ENCODE measurements at places on chromosomes 2 and 18.
A peak's percentile ranks its signal among the peaks of the same experiment; 100 is the strongest.

DNA sequence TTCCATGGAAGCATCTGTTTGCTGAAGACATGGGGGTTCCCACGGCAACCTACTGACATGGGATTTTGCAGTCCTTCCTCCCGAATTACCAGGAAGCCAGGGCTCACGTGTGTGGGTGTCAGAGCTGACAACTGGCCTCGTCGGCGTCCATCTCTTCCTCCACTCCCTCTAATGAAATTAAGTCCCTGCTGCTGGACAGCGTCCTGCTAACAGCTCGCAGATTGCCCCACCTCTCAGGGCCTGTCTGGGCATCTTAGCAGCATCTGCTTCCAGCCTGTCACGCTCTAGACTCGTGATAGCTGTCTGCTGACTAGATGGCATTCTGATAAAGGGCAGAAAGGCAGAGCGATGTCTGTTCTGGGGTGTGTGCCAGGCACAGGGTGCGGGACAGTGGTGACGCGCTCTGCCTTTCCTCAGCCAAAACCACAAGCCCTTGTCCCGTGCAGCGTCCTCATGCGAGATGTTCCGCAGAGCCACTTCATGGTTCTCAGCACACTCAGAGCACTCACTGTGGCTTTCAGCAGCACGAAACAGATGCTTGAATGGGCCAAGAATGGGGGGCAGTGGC lies 161.1 kb downstream of the ARL4C start:
- DNase-seq: peak; percentile 83

DNA sequence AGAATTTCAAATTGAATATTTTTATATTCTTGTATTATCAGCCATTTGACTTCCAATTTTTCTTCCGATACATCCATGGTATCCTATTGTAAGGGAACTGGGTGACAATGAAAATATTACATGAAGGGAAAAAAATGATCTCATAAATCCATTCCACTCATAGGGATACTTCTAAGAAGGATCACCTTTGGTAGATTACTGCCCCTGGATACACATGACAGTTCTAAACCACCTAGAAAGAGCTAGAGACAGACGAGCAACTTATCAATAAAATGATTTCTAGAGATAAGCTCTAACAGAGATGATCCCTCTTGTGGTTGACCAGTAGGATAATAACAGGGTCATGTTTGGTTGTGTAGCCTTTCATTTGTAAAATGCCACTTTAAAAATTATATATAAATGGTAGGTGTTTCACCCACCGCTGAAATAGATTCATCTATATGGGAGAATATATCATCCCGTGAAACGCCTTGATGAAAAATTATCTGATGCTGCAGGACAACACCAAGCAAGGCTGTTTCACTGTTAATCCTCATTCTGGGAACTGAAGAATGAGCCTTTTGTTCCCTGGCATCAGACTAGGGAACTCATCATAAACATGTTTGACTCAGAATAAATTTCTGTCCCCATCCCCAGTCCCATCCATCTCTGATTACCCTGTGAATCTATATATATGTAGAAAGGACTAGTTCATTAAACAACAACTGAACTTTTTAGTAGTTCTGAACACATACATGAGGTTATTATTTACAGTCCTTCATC lies 180.0 kb downstream of the TCF4 start:
- DNase-seq: no peak

DNA sequence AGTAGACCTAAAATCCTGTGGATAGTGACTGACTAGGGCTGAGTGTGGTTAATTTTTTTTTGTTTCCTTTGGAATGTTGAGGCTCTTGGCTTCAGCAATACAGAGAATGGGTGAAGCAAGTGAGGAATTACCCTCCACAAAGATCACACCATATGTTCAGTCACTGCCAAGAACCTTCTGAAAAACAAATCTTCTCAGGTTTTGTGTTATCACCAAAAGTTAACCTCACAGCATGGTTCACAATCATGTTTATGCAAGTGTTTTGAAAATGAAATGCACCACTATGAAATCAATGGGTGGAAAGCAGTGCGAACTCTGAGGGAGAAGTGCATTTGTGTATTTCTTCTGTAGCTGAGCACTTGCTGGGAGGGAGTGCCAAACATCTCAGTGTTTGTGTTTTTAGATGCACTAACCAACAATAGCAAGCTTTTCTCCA lies 44.4 kb downstream of the SPATS2L start:
- DNase-seq: peak; percentile 67

DNA sequence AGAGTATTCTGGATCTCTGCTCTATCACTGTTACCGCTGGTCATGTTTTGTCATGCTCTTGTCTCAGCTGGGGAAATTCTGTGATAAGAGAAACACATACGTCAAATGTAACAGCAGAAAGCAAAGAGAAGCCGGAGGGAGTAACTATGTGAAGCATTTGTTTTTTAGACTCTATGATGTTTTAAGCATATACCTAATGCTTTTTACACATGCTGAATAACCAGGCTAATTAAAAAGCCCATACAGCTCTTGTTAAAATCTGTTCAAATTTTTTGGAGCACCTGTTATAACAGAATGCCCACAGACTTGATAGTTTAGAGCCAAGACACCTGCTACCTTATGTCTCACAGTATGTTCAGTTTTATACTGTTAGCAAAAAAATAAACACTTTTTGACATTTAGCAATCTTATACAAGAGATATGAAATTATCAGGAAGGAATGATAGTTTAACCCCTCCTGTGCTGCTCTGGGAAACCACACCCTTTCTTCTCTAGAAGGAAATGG lies 92.3 kb upstream of the TANK start:
- DNase-seq: no peak

DNA sequence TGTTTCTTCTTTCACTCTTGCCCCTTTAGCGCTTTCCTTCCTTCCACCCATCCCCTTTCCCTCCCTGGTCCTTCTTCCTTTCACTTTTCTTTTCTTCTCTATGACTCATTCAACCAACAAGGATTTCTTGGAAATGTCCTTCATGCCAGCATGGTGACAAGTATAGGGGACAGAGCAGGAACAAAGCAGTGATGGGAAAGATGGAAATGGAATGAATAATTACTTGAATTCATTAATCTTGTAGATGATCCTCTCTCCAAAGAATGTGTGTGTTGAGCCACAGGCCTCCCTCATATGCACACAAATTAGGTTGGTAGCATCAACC lies 1.5 kb downstream of the VAMP5 start:
- peak; percentile 56 for DNase-seq

DNA sequence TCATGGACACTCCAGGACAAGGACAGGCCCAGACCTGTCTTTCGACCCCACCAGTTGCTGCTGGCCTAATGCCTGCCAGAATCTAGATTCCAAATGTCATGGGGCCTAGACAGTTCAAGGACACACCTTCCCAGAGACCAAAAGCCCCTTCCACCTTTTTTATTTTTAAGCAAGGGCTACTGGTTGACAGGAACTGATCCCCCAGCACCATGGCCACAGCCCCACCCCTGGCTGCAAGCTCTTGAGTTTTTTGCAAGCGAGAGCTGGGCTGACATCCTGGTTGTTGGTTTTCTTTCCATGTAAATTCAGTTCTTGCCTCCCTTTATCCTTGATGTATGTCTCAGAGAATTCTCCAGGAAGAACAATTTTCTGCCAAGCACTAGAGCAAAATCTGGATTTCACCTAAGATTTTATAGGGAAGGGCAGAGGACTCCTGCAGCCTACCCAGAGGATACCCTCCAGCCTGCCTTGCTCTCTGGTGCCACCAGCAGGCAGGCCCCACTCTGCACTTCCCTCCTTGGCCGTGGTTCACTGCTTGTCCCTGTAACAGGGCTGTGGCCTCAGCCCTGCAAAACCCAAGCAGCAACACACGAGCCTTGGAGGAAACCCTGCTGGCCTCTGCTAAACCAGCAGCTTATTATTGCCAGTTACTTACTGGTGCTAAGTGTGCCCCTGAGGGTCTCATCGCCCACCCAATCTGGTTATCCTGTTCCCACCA lies 97.7 kb downstream of the TWIST2 start:
- peak; percentile 87 for DNase-seq

- no peak for DNase-seq
Observed at GRCh38 chr2:160063879-160064612, 1.6 kb upstream of the PLA2R1 start.

DNA sequence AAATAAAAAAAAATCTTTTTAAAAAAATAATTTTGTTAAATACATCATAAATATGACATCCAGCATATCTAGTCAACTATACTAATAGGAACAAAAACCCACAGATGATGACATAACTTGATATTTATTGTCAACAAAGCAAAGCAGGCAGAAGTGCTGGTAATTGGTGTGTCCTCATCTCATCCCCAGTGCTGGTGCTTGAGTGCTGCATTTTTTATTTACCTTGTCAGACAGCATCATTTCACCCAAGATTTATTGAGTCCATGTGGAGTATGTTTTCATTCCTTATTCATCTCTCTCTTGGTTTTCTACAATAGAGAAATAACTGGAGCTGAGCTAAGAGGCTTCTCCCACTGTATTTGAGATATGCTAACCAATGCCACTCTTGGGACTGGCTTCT lies 191.6 kb upstream of the SLC14A2 start:
- DNase-seq: no peak

DNA sequence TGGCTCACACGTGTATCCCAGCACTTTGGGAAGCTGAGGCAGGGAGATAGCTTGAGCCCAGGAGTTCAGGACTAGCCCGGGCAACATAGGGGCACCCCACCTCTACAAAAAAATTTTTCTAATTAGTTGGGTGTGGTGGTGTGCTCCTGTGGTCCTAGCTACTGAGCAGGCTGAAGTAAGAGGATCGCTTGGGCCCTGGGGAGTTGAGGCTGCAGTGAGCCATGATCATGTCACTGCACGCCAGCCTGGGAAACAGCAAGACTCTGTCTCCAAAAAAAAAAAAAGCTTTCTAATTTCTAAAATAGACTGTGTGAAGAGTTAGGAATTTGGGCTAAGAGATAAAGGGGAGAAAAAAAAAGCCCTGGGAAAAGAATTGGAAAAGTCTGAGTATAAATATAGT lies 51.9 kb upstream of the NAB1 start:
- DNase-seq: no peak

Data from GM03348 (cell line).